ENCODE measurements at places on chromosomes 16 and 17. TPM values are rescaled to one million over a fixed set of nuclear protein-coding genes. Genes with fewer than 3 reads are reported as not detected.

The ABCA3 gene
- total RNA-seq, result 79.5 TPM

The TEKT1 gene
- total RNA-seq, result not detected

The EXOC3L1 gene
- 12.0 TPM for total RNA-seq

The KRT33A gene
- not detected for total RNA-seq

The ADAP2 gene
- 0.68 TPM for total RNA-seq

The ZNF469 gene
- 12.5 TPM for total RNA-seq

DNA sequence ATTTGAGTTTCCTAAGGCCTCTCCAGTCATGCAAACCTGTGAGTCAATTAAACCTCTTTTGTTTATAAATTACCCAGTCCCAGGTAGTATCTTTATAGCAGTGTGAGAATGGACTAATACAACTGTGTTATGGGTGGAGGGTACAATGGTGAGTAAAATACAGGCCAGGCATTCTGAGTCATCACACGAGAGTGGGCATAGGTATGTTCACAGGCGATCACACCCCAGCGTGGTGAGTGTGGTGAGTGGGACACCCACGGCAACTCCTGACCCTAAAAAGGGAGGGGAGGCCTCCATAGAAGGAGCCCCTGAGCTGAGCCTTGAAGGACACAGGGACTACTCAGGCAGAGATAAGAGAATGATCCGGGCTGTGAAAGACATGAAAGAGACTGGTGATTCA, 22.6 kb upstream of the MAPT start:
- no peak for DNase-seq

- no peak for DNase-seq
These were observed 62.4 kb downstream of the STX8 start for GRCh38 chr17:9513266-9513665.

- DNase-seq, result no peak
These were observed 31.5 kb upstream of the ASGR2 start for GRCh38 chr17:7146115-7146514.

DNA sequence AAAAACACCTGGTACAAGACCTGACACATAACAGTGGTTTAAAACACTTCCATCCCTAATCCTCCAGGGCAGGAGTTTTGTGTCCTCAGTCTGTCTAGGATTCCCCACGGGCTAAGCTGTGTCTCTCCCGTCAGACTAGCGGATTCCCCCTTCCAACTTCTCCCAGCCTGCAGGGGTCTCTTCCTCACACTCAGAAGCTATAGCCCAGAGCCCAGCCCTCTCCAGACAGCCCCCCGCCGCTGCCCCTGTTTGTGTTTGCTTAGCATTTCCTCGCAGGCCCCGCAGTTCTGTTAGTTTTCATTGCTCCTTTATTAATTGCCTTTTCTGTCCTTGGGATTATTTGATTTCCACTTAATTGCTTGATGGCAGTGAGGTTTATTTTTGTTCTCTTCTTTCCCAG, 91.2 kb downstream of the TMEM132E start:
- no peak for DNase-seq

- DNase-seq, result no peak
These were observed 103.3 kb downstream of the ABCC6 start for GRCh38 chr16:16120044-16120381.

- DNase-seq, result no peak
These were observed 26.4 kb downstream of the WNT3 start for GRCh38 chr17:46792071-46792470.

DNA sequence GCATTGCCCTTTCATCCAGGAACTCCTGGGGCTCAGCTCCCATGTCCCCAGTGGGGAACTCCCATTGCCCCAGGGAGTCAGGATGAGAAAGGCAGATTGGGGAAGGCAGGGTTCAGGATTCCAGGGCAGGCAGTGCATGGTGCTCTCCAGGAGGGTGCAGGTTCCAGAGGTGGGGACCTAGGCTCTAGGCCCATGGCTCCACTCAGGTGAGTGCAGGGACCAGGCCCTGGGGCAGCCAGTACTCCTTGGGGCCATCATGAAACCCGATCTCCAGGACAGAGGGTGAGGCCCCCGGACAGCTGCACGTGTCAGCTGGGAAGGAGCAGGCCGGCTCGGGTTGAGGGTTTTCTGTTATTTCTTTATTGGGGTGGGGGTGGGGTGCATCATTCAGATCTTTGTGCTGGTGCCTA, 1.3 kb upstream of the MTSS2 start:
- no peak for DNase-seq

DNA sequence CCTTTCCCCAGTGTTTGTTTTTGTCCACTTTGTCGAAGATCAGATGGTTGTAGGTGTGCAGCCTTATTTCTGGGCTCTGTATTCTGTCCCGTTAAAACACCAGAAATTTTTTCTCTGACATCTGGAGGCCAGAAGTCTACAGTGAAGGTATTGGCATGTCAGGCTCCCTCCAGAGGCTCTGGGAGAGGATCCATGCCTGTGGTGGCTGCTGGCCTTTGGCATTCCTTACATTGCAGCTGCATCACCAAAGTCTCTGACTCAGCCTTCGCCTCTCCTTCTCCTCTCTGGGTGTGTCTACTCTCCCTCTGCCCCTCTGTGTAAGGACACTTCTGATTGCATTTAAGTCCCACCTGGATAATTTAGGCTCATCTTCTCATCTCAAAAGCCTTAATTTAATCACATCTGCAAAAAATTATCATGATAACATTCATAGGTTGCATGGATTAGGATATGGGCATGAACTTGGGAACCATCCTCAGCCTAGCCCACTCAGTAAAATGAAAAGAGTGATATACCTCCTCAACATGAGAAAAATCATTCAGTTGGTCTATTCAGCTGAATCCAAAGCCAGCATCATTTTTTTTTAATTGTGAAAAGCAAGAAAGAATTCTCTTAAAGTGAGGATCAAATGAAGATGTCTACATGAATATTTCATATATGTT, 78.0 kb downstream of the MAP2K6 start:
- no peak for DNase-seq

DNA sequence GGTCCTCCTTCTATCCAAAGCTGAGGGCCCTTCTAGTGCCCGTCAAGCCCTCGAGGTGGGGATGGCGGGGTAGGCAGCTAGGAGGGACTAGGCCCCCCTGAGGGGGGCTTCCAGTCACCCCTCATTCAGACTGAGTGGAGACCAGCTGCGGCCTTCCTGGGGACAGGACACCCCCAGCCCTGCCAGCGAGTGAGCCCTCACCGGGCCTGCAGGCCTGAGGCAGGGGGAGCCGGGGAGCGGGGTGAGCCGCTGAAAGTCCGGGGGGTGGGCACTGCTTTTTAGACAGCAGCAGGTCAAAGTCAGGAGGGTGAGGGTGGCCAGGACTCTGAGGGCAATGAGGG, 8.7 kb upstream of the KREMEN2 start:
- no peak for DNase-seq

- no peak for DNase-seq
These were observed 28.0 kb upstream of the GPRC5B start for GRCh38 chr16:19912455-19913339.

- peak; percentile 34 for DNase-seq
These were observed 2.6 kb upstream of the FMNL1 start for GRCh38 chr17:45218895-45219661.

GRCh38 chr17:63697341-63698286, 2.3 kb downstream of the LIMD2 start:
- DNase-seq, result no peak

GRCh38 chr17:72439893-72440502, 319.2 kb downstream of the SOX9 start:
- no peak for DNase-seq

- DNase-seq, result no peak
These were observed 16.6 kb downstream of the KRT12 start for GRCh38 chr17:40850293-40850972.

DNA sequence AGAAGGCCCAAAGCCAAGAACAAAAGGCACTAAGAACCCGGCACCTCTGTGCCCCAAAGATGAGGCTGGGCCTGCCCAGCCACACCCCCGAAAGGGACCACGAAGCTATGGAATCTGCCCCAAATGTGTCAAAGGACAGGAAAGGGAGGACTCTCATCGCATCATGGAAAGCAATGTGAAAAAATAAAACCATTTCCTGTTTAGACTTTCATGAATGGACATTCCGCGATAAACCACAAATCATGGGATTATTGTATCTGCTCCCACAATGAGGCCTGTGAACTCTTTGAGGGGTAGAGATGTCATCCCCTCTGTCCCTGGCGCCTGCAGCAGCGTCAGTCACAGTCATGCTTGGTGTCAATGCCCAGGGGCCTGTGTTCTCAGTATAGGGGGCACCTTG, 135.0 kb downstream of the COPRS start:
- DNase-seq, result peak; percentile 51

DNA sequence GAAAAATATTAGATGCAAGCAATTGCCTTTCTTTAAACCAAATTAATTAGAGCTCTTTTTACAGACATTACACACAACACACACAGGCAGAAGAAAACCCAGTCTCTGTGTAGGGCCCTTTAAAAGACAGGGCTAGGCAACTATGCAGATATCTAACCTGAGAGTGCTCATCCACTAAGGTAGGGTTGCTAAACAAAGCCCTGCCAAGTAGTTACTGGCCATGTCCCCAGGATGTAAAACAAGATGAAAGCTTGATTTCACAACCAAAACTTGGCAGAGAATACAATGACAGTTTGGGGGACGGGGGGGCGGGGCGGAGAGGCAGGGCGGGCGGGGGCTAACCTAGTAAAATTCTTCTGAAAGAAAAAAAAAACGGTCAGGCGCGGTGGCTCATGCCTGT, 669.0 kb upstream of the CA10 start:
- no peak for DNase-seq

DNA sequence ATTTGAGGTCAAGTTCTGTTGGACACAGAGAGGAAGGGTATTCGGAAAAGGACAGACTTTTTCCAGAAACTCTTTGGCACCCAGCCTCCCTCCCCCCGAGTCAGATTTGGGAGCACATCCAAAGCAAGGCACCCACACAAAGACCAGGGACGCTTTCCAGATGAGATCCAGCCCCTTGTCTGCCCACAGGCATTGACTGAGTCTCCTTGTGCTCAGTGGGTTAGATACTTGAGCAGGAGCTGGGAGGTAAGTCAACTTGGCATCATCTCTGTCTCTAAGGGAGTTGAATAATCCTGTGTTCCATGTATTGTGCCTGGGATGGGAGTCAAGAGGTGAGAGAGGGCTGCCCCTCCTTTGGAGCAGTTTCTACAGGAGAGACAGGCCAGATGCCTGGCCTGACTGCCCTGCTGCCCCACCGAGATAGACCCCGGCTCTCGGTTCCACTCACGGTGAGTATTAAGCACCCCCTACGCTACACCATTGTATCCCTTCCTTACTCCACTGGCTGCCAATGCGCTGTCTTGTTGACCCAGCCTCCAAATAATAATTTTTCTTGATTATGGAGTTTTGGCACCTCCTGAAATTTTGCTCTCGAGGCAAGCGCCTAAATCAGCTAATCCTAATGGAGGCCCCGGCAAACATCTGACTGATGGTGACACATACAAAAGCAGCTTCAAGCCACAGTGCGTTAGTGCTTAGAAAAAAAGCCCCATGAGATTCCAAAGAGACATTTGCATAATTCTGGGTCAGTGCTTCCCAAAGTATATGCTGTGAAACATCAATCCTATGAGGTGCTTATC, 29.6 kb upstream of the MAP3K14 start:
- DNase-seq, result no peak

DNA sequence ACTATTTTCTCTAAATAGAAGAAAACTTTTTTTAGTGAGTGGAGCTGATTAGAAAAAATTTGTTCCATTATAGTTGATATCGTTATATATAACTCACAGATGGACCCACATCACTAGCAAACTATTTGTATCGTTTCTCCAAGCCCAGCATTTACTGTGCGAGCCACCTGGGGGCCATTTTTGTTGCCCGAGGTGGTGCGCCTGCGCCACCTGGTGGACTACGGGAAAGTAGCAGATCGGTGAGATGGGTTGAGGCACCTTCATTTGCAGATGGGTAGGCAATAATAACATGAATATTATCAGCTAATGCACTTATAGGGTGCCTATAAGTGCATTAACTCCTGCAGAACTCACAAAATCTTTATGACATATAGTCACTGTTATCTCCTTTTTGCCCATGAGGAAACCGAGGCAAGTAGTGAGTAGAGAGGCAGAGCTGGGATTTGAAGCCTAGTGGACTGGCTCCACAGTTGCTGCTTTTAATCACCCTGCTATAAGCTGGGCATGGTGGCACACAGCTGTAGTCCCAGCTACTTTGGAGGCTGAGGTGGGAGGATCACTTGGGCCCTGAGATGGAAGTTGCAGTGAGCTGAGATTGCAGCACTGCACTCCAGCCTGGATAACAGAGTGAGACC, 23.2 kb upstream of the NTN1 start:
- DNase-seq, result no peak
